ENCODE measurements at places on chromosomes 3 and 15.

DNA sequence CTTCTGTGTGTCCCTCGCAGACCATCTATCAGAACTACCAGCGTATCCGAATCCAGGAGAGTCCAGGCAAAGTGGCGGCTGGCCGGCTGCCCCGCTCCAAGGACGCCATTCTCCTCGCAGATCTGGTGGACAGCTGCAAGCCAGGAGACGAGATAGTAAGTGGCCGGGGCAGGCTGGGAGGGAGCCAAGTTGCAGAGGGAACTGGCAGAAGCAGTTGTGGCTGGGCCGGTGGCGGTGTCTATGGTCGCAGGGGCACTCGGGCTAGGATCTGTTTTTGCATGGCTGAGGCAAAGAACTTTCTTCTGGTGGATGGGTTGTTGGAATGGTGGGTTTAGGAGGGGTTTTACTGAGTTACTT, 10.1 kb downstream of the MCM2 start:
- DNase-seq = no peak

DNA sequence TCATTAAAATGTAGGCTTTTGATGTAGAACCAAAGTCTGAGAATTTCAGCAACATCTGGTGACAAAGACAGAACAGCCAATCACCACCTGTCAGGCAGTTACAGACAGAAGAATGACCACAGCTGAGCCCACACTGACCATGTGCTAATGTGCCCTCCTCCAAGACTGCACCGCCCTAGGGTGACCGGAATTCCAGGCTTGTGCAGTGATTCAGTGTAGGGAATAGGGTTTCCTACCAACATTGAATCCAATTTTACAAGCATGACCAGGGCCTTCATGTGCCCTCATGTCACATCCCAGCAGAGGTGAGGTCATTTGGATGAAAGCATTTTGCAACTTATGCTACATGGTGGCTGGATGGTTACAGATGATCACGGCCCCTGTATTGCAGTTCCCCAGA, 412.5 kb downstream of the SOX2 start:
- no peak for DNase-seq

- DNase-seq = no peak
Observed at GRCh38 chr3:143727391-143727790, 120.9 kb downstream of the SLC9A9 start.

- DNase-seq = peak; percentile 21
Observed at GRCh38 chr3:132317229-132317948, at the start of gene ACP3. ACP3 (plus strand) TSS chr3:132317407; CDS start chr3:132317457, 50 bp downstream.

- DNase-seq = no peak
Observed at GRCh38 chr15:57235873-57236272, 140.4 kb upstream of the CGNL1 start.

DNA sequence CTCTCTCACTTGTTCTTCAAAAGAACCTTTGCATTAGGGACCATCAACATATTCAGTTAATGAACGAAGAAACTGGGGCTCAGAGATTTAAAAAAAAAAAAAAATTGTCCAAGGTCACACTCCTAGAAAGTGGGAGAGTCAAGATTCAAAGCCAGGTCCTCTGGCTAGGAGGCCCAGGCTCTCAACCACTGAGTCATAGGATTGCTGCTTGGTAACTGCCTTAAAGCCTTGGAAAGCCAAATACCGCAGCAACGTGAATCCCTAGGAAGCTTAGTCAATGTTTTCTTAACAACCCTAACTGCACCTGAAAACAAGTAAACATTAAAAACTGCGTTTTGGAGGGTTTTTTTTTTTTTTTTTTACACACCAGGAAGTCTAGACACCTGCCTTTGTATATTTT, 156.8 kb downstream of the WNT5A start:
- DNase-seq = no peak

DNA sequence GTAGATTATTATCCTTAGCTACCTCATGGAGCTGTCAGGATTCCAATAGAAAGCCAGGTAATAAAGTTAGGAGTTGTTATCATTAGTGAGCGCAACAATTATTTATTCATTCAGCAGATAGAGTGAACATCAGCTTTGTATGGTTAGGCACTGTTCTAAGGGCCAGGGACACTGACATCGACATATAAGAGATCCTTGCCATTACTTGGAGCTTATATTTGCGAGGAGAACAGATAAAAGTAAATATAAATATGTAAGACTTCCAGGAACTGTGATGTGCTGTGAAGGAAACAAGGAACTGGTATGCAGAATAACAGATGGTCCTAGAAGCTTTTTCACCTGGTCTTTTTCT, 473 bp downstream of the LSM3 start:
- no peak for DNase-seq

- DNase-seq = no peak
Observed at GRCh38 chr3:141367038-141367730, 1.1 kb upstream of the ZBTB38 start.

- DNase-seq = peak; percentile 84
Observed at GRCh38 chr3:143207338-143207961, 87.9 kb downstream of the CHST2 start.

- DNase-seq = no peak
Observed at GRCh38 chr3:31157047-31157694, 262.7 kb upstream of the GADL1 start.

DNA sequence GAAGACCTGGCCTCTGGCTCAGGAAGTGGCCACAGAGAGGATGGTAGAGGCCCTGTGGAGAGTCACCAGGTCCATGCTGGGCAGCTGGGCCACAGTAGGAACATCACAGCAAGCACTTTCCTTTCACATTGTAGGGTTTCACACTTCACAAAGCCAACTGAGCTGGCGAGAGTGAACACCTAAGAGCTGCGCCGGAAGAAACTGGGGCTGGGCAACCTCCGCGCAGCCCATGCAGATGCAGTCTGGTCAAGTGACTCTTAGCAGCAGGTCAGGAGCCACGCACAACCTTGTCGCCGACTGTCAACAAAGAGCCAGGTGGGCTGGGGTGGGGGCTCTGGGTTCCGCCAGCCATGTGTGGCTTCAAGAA, 15.3 kb upstream of the SHISA5 start:
- no peak for DNase-seq

DNA sequence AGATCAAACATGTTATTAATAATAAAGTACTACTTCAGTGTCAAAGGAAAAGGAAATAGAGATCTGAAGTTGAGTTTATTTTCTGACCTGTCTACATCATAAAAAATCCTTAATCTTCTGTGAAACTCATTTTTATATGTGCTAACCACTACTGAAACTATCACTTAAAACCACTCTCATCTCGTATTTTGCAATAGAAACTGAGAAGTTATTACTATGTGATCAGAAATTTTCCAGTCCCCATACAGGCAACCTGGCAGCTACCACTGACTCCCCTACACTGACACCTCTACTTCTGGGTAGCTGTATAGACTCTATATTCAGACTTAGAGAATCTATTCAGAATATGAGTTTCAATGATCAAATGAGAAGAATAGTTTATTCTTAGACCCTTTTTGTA, 8.3 kb downstream of the HDGFL3 start:
- DNase-seq = no peak

DNA sequence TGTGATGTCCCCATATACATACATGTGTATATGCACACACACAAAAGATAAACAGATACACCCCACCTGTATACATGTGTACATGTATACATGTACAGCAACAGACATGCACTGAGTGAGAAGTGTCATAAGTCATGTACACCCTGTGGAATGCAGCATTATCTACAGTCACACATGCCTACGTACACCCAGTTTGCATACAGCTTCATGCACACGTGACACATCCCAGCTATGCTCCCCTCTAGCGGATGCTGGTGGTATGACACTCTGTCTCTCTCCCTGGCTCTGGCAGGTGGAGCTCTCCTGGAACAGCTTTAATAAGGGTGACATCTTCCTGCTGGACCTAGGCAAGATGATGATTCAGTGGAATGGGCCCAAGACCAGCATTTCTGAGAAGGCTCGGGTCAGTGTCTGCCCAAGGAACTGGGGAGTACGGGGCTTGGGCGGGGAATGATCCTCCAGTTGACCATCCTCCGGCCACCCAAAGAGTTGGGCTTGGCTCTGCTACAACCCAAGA, 6.3 kb downstream of the VILL start:
- peak; percentile 70 for DNase-seq

DNA sequence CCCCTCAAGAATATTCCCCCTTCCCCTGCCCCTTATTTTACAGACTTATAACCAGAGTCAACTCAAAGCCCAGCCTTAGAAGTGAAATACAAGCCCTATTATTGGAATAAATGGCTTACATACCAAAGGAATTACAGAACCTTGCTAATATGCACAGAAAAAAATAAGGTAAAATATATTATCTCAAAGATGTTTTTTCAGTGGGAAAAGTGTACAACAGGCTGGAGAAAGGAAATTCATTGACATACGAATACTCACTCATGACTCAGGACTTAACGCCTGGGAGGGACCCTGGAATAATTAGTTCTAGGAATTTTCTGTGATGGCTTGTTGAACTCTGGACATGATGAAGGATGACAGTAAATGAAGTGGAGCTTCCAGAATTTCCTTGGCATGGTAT, 27.0 kb downstream of the ARL14 start:
- DNase-seq = no peak

DNA sequence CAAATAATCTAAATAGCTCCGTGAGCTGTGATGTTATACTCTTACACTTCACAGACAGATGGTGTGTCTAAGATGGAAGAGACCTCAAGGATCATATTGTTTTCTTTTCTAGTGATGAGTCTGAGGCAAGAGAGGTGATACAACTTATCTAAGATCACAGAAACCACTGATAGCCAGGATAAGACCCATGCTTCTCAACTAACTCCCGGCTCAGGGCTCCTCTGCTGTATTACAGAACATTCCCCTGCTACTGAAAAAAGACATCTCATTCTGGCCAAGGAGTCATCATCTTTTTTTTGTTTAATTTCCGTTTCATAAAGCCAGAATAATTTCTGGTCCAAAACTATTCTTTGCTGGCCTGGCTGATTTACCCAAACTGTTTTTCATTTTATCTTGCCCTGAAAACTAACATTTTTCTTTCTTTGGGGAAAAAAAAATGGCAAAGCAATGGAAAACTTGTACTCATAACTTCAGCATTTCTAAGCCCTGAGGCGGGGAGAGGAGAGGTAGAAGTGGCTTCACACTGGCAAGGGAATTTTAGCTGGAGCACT, 46.9 kb upstream of the GAP43 start:
- DNase-seq = no peak

GRCh38 chr3:151537726-151538125, 76.9 kb upstream of the IGSF10 start:
- DNase-seq = no peak

- DNase-seq = no peak
Observed at GRCh38 chr3:152436707-152437590, 168.2 kb downstream of the MBNL1 start.

DNA sequence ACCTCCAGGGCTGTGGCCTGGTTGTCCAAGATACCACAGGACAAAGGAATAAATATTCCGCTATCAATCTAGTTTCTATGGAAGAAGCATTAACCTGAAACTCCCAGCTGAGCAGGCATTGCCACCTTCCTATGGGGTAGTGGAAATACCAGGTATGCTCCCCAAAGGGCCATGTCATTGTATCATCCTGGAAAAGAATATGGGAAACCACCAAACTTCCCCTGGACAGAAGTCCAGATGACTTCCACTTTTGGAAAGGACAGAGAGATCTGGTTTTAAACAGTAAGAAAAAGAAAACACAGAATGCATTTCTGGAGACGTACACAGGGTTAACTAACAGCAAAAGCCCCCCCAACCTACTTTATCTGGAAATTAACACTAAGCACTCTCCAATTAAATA, 100.2 kb downstream of the RFTN1 start:
- no peak for DNase-seq

DNA sequence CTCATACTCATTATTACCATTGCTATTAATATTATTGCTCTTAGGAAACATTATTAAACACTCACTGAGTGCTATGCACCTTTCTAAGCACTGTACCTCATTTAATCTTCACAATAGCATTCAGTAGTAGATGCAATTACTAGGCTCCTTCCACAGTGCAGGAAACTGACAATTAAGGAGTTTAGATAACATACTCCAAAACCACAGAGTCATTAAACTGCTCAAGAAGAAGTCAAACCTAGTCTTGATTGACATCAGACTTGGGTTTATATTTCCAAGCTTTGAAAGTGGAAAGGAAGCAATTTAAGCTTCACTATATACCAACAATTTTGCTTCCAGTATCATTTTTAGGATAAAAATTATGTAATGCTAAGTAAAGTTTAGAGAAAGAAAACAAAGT, 490.1 kb upstream of the ARRDC4 start:
- no peak for DNase-seq

GRCh38 chr15:80890341-80891005, 99.1 kb downstream of the MESD start:
- DNase-seq = no peak

GRCh38 chr3:184694716-184695115, 17.1 kb downstream of the MAGEF1 start:
- DNase-seq = no peak
